Activated CD4-positive, alpha-beta T cell treated with anti-CD3 and anti-CD28 coated beads, Interleukin-2, amount 50 U/mL, for 4 hours (primary cell): ENCODE measurements at places on chromosomes 2 and 18.
A peak's percentile ranks its signal among the peaks of the same experiment; 100 is the strongest.

DNA sequence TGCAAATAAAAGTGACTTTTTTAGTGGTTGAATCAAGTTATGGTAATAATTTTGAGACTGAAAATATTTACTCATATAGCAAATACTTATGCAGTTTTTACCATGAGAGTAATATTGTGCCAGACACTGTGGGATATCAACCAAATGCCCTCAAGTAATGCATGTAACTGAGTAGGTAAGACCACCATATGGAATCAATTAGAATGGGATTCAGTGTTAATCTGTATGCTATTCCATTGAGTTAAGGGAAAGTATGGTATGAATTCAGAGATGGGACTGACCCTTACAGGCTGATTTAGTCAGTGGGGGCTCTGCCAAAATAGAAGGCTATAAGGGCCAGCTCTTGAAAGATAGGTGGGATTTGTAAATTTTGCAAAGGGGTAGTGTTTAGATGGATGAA lies 131.6 kb downstream of the CCDC85A start:
- DNase-seq, result no peak

GRCh38 chr2:166293984-166294383 lies 81.8 kb downstream of the SCN9A start:
- DNase-seq, result no peak

- DNase-seq, result no peak
These were observed 18.3 kb downstream of the RNASEH1 start for GRCh38 chr2:3539836-3540235.

DNA sequence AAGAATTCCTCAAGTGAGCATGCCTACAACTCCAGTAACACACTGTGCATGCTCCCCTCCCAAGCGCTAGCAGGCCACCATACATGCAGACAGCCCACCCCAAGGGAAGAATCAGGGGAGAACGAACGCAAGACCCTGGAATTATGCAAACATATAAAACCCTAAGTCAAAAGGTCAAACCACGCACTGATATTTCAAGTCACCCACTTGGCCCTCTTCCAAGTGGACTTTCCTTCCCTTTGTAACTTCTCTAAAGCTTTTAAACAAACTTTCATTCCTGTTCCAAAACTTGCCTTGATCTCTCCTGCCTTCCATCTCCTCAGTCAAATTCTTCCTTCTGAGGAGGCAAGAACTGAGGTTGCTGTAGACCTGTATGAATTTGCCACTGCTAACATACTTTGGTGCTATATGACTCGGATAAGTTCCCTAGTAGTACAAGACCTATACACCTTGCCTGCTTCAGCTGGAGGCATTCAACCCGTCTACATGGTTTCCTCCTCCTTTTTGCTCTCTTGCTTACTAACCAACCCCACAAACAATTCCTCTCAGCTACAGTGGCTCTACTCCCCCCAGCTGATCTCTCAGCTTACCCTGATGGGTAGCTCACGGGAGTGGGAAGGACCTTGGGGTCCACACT lies 11.1 kb upstream of the RPIA start:
- DNase-seq, result no peak

- no peak for DNase-seq
These were observed 463.1 kb upstream of the HS6ST1 start for GRCh38 chr2:128781585-128782385.

DNA sequence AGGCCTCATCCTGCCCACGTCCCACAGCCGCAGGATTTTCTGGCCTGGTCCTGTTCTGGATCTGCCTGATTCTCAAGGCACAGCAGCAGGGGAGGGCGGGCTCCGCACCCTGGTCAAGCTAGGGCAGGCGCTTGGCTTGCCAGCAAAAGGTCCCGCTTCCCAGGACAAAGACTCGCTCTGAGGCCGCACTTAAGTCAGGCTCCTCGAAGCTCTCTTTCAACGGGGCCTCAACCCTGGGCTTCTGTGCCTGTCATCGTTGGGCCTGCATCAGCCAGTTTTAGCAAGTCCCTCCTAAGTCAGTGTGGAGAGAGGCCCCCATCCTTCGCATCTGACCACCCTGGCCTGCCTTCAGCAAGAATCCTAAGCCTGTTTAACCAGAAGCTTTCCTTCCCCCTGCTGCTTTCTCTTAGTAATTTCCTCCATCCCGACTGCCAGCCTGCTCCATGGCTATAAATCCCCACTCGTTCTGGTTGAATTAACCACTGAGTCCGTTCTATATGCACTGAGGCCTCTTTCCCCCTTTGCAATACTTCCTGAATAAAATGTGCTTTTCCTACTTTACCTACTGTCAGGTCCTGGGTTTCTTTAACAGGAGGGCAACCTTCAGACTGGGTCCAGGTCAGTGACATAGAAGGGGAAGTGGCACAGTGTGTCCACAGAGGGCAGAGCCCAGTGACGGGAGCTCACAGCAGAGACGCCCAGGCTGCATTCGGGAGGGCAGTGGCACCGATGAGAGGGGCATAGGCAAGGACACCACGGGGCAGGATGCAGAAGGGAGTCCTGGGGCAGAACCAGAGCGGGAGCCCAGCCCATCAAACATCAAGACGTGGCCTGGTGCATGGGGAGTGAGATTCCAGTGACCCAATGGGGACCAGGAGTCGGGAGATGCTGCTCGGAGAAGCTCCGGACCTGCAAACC lies 62.7 kb downstream of the SP110 start:
- no peak for DNase-seq

- no peak for DNase-seq
These were observed 214.9 kb downstream of the MGAT5 start for GRCh38 chr2:134468776-134469175.

DNA sequence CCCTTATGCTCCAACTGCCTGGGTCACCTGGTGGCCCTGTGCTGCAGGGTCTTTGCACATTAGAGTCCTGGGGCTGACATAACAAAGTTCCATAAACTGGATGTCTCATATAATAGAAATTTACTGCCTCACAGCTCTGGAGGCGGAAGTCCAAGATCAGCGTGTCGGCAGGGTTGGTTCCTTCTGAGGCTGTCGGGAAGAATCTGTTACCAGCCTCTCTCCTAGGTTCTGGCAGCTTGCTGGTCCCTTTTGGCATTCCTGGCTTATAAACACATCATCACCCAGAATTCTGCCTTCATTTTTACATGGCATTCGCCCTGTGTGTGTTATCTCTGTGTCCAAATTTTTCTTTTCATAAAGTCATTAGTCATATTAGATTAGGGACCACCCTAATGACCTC lies 170.5 kb downstream of the NDUFA10 start:
- no peak for DNase-seq

DNA sequence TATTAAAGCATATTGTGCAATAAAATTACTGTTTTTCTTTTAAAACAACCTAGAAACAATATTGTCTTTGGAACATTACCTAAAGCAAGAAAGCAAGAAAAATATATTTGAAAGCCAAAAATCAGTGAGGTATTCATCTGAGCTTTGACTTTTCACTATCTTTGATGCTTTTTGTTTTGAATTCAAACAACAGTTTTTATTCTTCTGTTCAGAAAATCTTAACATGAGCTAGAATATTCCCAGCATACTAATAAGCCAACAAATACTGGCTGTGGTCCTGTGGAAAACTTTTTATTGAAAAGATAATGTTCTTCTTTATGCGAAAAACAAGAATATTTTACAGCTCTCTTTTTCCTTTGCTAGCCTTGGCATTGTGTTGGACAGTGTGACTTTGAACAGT lies 19.8 kb downstream of the FAM171B start:
- DNase-seq, result no peak

DNA sequence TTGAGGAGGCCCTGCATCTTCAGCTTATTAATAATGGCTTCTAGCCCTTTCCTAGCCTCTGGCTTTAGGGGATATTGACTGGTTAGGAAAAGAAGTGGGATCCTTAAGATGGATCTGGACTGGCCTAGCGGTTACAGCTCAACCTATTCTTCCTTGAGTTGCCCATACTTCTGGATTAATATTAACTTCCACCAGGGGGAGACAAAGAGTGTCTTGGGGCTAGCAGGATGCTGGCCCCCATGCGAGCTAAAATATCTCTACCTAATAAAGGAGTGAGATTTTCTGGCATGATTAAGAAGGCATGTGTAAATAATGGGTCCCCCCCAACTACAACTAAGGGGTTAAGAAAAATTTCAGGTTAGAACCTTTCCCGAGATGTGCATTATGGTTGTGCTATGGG lies 23.2 kb upstream of the PLA2R1 start:
- DNase-seq, result no peak

DNA sequence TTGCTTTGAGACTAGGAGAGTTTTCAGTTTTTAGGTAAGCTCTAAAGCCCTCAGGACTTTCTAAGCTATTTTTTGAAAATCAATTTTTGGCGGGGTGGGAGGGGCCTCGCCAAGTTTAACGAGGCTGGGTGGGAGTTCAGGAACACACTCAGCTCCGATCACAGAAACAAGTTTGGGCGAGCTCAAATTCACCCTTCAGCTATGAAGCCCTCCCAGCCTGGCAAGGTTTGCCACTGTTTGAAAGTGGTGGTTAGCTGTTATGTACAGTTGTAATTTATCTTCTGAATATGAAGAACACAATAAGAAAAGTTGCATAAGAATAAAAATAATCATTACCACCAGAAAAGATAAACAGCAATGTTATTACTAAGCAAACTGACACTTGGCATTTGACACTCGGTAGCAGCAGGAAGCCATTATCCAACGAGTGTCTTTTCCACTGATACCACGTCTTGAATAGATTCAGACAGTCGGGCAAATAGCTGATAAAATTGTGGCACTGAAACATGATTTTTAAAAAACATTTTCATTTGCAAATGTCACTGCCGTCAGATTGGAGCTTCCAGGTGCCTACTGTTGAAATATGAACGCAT lies 59.8 kb downstream of the KCTD1 start:
- DNase-seq, result no peak

DNA sequence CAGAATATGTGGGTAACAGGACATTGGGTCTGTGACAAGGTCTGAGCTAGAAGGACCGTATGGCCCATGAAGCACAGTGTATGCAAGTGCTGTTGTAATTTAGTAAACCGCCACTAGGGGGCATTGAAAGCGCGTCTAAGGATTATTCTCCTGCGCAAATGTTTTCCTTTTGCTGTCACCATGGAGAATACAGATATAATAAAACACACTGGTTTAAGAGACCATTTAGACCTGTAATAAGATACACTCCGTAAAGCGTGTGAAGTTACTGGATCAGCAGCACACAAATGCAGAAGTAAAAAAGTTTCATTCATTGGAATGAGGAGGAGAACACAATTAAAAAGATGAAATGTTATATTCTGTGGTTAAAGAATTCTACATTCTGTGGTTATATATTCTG lies 272.4 kb downstream of the AGAP1 start:
- peak; percentile 37 for DNase-seq
